Smooth muscle cell of the pulmonary artery (primary cell): ENCODE measurements at places on chromosomes 6 and 20. TPM values are rescaled to one million over a fixed set of nuclear protein-coding genes. Genes with fewer than 3 reads are reported as not detected.

OLIG3 gene
- not detected in 2 replicates for total RNA-seq

PTPRK gene
- 59.6 and 70.4 TPM in 2 replicates for total RNA-seq

HDGFL1 gene
- total RNA-seq, result not detected in 2 replicates

CFB gene
- total RNA-seq, result 49.7 and 81.0 TPM in 2 replicates

ADAM33 gene
- 11.3 and 15.3 TPM in 2 replicates for total RNA-seq

C20orf144 gene
- total RNA-seq, result 0.03 TPM in 1 of 2 replicates, not detected in the other
